Cortex of kidney (tissue), 1 donor: ENCODE measurements at places on chromosomes 1 and 21.

DNA sequence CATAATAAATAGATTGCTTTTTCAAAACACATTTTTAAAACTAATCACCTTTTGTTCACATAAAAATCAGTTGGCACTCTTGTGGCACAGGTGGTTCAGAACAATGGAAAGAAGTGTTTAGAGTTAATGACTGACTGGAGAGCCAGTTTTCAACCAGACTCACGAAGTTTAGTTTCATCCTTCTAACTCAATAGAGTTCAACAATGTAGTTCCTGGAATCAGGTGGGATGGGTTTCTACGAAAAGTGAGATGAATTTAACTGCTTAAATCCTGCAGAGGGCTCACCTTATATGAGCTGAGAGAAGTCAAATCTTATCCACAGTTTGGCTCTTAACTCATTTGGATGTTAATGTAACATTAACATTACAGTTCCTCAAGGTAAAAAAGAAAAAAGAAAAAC, 116.5 kb downstream of the SMYD2 start:
- DNase-seq: no peak

- DNase-seq: no peak
These were observed 67.8 kb downstream of the LPAR3 start for GRCh38 chr1:84825161-84825560.

DNA sequence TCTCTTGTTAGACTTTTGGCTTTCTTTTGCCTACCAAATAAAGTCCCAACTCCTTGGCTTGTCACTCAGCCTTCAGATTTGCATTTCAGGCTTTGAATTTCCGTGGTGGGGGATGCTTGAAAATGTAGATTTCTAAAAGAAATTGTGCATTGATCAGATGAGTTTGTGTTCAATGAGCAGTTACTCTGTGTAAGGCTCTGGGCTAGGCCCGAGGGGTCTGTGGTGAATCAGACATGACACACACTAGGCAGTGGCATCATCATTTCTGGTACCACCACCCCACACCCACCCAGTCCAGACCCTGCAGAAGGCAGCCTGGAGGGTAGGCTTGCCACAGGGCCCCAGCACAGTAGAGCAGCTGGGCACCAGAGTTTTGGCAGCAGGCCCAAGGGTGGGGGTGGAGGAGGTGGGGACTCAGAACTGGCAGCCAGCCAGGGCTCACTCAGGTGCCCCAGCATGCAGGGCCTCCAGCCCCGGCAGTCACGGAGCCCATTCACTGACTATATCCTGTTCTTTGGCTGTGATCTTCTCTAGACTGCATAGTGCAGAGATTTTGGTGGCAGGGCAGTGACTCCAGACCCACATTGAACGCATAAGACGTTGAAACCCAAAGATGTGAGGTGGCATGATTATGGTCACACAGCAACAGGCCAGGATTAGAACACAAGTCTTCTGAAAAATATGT, 97.2 kb upstream of the ARTN start:
- DNase-seq: no peak

DNA sequence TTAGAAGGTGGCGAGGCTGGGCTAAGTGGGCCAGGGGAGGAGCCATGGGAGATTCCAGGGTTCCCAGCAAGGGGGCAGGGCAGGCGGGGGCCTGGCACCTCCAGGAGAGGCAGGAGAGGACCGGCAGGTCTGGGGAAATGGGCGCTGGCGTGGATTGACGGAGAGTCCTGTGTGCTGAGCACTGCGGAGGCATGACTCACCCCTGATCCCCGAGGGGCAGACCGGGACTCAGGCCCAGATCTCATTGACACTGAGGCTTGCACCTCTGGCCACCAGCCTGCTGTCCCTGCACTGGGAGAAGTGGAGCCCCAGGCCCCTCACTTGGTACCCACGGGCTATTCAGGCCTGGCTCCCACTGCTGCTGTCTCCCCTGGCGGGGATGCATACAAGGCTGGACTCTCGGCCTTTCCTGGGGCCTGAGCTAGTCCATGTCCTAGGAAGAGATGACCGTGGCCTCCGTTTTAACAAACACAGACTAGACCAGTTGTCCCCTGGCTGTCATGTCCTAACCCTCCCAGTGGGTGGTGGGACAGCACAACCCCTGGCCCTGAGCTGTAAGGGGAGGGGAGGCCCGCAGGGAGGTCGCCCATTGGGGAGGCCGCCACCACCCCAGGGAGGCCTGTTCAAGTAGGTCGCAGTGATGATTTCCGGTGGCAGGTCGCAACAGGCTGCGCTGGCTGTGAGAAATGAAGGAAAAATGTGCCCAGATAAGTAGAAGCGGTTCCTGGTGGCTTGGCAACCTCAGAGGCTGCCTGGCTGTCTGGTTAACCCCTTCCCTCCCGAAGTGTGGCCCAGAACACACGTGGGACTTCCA, 39.7 kb downstream of the RIPK4 start:
- no peak for DNase-seq

DNA sequence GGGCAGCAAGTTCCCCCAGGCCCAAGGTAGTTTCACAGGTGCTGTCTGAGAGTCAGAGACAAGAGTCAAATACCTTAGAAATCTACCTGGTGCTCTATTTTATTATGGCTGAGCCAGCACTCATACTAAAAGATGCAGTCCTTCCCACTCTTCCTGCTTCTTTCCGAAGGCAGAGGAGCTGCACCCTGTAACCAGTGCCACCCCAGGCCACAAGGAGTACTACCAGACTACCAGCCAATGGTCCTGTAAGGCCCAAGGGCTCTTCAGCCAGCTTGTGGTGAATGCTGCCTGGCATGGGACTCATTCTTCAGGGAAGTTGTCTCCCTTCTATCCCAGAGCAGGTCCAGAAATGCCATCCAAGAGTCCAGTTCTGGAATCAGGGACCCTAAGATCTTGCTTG, 203.8 kb upstream of the DUSP10 start:
- DNase-seq: no peak

DNA sequence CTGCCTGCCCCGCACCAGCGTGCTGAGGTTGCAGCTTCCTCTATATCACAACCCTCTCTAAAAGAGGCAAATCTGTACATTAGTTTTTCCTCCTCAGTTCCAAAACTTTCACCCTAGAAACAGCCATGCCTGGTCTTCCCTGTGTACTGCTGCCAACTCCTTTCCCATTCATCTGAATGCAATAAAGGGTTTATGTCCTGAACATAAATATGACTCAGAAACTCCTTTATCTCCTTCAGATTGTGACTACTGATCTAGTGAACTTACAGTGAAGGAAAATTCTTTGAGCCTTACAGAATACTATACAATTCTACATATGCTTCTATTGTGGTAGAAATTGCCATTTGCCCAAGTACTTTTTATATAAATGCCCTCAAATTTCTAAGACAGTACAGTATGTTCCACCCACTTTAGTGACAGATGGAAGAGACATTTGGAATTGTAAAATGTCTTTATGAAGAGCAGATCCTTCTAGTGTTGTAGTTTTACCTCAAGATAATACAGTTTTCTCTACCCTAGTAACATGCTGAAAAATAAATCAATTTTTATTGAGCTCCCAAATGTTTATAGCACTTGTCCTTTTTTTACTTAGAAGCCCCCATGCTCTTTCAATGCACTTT, 345.1 kb upstream of the SNX7 start:
- no peak for DNase-seq

DNA sequence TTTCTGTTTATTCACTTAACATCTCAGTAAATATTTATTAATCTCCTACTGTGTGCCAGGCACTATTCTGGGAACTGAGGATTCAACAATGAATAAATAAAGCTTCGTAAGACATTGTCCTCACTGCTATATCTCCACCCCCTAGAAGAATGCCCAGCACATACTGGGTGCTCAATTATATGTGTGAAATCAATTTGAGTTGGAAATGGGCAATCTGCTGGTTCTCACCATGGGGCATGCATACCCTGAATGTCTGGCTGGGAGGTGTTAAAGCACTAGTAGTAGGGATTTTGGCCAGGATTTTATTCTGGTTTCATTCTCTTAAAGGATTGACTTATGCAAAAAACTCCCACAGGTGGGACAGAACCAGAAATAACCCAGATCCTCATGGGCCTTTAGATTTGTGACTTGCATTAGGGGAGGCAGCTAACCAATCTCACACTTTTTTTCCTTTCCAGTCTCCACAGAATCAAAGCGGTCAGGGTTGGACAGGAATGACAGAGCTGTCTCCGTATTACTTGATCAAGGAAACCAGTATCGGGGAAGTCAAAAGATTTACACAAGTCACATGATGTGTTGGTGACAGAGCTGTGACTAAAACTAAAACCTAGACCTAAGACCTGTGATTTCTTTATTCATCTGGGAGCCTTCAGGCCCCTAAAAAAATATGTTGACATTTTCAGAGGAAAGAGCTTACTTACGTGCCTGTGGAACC, 12.8 kb downstream of the GFI1 start:
- no peak for DNase-seq

GRCh38 chr1:1677718-1678580, 14.6 kb downstream of the SLC35E2B start:
- no peak for DNase-seq

DNA sequence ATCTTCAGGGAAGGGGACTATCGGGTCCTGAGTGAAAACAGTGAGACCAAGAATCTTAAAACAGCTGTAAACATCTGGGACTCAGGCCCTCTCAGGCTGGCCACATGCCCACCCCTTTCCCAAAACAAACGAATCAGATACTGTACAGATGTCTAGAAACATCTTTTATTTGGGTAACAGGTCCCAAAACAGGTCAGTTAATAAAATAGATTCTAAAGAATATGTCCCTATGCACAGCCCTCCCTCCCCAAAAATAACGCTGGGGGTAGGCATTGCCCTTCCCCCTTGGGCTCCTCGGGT, 499 bp upstream of the CRTC2 start:
- DNase-seq: no peak

- no peak for DNase-seq
These were observed 61.4 kb downstream of the OLFML2B start for GRCh38 chr1:161962091-161962887.

- DNase-seq: no peak
These were observed 41.0 kb downstream of the RUNX3 start for GRCh38 chr1:24888971-24889676.

DNA sequence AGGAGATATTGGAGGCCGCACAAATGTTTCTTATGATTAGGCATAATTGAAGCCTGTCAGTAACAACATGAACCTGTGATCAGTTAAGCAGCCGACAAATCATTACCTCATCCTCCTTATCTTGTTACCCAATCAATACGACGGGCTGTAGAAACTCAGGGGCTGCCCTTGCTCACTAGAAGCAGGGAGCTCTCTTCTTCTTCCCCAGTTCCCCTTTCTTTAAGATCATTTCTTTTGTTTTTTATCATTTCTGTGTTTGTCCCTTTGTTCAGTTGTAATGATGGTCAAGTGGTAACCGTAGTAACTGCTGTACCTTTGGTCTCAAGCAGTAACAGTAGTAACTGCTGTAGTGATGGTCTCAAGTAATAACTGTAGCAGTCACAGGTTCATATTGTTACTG, 13.8 kb upstream of the FCGR2A start:
- DNase-seq: no peak

DNA sequence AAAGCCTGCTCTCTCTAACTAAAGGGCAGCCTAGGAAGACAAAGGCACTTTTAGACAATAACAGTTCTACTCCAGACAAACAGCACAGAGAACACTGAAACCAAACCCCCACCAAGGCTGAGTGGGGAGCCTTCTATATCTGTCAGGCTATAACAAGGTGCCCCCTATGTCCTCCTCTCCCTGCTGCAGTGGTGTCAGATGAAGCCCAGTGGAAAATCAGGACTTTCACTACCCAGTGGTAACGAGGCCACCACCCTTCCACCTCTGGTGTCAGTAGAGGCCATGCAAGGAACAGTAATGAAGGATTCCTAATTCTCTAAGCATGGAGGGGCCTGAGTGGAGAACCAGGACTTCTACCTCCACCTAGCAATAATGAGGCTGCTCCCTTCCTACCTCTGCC, 83.7 kb downstream of the ZSWIM5 start:
- DNase-seq: no peak

DNA sequence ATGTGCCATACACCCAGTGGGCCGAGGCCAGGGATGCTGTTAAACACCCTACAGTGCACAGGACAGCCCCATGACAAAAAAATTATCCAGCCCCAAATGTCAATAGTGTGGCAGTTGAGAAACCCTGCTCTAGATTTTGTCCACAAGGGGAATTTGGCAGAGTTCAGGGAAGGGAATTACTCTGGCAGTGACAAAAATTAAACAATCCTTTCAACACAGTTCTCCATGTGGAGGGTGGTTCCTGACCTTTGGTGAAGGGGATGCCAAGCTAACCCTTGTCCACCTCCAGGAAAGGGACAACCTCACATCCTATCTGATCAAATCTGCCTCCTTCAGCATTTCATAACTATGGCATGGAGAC, 28.4 kb upstream of the CD84 start:
- no peak for DNase-seq

GRCh38 chr1:118258975-118259374, 73.9 kb upstream of the SPAG17 start:
- DNase-seq: no peak

GRCh38 chr1:154276797-154277196, 4.4 kb downstream of the HAX1 start:
- DNase-seq: no peak
